SK-MEL-5 (cell line): ENCODE measurements at places on chromosomes 5 and 9.
A peak's percentile ranks its signal among the peaks of the same experiment; 100 is the strongest.

DNA sequence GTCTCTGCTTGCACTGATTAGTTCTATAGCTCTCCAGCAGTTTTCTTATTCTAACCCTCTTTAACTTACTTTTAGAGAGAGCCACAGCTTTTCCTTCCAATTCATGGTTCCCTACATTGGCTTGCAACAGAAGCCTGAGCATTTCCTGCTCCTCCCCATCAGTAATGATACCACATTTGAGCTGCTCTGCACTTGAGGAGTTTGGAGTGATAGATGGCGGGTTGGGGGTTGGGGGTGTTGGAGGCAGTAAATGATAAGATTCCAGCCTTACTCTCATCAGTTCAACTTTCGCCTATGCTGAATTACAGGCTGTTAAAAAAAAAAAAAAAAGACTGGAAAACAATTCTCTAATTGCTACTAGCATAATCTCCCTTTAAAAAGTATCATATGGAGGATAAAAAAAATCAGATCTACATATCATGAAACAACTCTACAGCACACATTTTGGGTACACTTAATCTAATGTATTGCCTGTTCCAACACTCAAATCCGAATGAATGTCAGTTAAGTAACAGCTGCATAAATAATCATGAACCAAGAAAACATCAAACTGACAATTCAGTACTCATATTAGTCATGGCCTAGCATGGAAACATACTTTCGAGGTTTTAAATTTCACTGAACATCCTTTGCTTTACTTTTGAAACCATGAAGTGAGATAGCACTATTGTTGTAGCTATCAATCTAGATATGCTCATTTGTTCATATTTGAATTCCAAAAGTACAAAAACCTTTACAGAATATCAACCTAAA lies 224.7 kb downstream of the NFIB start:
- DNase-seq: no peak

- no peak for DNase-seq
Measured at GRCh38 chr5:97547999-97548738, 365.1 kb upstream of the RIOK2 start.

DNA sequence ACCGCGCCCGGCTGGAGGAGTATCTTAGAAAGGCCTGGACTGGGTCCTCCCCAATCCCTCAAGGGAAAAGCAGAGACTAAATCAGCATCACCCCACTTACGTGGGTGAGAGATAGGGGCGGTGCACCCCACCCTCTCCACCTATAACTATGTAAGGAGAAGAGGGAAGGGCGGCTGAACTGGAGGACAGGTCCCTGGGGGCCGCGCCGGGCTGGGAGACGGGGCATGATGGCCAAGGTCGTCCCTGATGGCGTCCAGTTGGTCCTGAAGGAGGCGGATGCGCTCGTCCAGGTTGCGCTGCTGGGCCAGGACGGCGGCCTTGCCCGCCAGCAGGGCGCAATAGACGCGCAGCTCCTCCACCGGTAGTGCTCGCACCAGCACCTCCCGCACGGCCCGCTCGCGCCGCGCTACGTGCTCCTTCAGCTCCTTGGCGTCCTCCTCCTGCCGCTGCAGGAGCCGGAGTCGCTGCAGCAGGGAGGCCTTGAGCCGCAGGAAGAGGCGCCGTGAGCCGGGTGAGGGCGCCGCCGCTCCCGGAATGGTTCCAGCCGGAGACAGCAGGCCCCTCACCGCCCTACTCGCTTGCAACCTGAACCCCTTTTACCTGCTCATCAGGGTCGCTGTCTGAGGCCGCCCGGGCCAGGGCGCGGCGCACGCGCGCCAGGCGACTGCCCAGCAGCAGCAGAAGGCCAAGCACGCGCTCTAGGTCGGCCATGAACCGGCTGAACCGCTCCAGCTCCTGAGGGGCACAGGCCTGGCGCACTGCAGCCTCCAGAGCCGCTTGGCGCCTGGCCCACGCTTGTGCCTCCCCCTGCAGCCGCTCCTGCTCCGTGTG lies 7.6 kb downstream of the SHROOM1 start:
- DNase-seq: no peak

DNA sequence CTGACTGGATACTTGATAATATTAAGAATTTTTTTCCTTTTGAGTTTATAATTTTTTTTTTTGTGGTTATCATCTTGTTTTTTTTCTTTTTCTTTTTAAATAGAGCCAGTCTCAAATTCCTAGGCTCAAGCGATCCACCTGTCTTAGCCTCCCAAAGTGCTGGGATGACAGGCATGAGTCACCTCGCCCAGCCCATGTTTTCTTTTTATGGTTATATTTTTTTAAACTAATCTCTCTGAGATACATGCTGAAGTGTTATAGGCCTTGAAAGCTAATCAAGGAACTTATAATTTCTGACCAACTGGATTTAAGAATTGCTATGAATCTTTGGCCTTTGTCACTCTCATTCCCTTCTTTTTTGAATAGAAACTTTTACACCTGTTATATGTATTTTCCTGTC lies 6.8 kb upstream of the AMACR start:
- no peak for DNase-seq

GRCh38 chr5:140220032-140220697 lies 45.2 kb downstream of the CYSTM1 start:
- no peak for DNase-seq

GRCh38 chr9:134551176-134551575 lies 90.4 kb upstream of the COL5A1 start:
- DNase-seq: no peak

DNA sequence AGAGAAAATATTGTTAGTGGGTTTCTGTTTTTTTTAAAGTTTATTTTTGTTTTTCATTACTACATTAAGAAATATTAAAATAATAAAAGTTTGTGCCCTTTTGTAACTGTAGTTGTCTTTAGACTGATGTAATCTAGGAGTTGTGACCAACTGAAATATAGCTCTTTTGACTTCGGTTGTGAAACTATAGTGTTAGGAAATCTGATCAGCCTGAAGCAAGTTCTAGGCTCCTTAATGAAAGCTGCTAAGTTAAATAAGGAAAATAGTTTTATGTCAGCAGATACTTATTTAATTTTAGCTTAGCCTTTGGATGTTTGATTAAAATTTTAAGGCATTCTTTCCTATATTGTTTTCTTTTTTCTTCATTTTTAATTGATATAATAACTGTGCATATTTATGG lies 14.2 kb downstream of the AP3S1 start:
- no peak for DNase-seq

DNA sequence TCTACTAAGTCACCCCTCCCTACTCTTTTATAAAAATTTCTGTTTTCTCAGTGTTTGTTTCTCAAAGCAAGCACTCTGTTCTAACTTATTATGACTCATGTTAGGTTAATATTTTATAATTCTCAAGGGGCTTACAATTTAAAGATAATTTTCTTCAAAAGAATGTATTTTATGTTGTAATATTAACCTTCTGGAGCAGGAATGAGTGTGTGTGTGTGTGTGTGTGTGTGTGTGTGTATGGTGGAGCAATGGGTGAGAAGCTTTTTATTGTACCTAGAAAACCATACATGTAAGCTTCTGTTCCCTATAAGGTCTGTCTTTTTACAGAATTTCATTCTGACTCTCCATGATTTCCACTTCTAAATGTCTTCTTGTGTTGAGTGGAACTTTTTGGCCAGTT lies 63.0 kb downstream of the PBX3 start:
- DNase-seq: no peak

GRCh38 chr5:93279296-93279963 lies 301.6 kb downstream of the NR2F1-AS1 start:
- DNase-seq: no peak

GRCh38 chr5:108858959-108859358 lies 111.3 kb downstream of the FER start:
- no peak for DNase-seq

- no peak for DNase-seq
Measured at GRCh38 chr5:77697692-77698091, 59.2 kb upstream of the OTP start.

DNA sequence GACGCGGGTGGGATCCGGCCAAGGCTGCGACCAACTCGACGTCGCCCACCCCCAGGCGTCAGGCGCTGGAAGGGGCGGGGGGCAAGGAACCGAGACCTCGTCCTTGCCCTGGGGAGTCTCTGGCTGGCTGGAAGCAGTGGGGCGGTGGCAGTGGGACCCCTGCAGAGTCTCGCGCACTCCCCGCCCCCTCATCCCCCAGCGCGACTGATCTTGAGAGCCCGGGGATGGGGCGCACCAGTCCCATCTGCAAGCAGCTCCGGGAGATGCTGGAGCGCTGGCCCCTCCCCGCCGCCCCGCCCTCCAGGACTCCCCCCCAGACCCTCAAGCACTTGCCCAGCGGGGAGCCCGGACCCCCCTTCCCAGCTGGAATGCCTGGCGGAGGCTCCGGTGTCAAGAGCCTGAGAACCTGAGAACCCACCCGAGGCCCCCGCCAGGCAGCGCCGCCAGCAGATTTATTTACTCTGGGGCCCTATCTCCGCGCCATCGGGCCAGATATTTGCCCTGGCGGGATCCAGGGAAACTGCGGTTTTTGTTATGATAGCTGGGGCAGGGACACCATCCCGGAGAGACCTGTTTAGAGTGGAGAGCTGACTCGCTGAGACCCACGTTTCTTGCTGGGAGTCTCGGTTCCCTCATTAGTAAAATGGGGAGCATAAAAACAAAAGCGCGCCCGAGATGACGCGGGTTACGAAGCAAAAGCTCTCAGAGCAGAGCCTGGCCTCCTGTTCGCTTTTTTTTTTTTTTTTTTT lies 1.2 kb downstream of the PRRT1B start:
- DNase-seq: no peak

DNA sequence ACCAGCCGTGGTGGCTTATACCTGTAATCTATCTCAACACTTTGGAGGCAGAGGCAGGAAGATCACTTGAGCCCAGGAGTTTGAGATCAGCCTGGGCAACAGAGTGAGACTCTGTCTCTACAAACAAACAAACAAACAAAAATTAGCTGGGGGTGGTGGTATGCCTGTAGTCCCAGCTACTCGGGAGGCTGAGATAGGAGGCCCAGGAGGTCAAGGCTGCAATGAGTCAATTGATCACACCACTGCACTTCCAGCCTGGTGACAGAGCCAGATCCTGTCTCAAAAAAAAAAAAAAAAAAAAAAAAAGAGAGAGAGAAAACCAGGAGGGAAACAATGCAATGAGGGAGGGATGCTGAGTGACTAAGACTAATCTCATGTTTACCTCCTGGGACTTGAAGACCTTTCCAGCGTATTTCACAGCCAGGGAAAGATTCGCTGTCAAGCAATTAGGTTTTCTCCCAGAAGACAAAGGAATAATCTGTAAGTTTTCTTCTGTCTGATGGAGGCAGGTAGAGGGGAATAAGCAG lies 51.1 kb upstream of the MIER3 start:
- no peak for DNase-seq

DNA sequence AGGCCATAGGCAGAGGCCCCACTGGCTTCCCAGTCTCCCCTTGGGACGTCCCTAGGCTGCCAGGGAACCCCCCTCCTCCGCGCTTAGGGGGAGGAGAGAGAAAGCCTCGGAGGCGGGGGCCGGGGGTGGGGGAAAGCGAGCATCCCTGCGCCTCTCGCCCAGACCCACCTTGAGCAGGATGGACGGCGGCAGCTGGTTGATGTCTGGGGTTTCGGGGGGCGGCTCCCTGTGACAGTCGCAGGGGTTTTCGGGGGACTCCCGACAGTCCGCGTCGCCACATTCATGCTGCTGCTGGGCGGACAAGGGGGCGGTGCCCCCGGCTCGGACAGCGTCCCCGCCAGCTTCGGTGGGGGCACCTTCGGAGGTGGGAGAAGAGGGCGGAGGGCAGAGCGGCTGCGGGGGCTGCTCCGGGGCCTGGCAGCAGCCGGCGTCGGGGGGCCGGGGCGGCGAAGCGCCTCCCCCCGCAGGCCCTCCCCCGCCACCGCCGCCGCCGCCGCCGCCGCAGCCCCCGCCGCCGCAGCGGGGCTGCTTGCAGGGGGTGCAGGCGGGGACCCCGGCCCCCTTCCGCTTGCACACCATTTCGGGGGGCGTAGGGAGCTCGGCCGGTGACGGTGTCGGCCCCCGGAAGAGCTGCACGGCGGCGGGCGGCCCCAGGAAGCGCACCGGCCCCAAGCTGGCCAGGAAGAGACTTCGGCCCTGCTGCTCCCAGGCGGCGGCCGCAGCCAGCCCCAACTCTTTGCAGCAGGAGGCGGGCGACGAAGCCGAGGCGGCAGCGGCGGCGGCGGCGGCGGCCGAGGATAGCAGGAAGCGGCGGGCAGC lies 1.2 kb downstream of the FBXL17 start:
- DNase-seq: peak; percentile 47

GRCh38 chr9:120913647-120914264 lies 12.8 kb downstream of the TRAF1 start:
- DNase-seq: no peak

GRCh38 chr5:16493261-16493660 lies 27.7 kb upstream of the ZNF622 start:
- DNase-seq: peak; percentile 70

GRCh38 chr9:114065304-114065703 lies 12.8 kb downstream of the AMBP start:
- DNase-seq: no peak

DNA sequence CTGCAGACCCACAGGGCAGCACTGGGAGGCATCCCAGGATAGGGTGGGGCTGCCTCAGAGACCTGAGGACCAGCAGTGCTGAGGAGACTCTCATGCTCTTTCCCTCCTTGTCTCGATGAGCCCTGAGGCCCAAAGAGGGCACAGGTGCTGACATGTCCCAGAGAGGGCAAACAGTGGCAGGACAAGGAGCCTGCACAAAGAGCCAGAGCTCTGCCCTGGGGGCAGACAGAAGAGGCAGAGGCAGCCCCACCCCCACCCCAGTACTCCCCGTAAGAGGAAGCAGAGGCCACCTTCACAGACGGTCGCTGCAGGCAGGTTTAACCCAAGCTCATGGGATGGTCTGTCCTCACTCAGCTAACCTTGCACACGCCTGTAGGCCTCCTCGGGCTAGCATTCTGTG lies 29.4 kb upstream of the TTLL11 start:
- no peak for DNase-seq

DNA sequence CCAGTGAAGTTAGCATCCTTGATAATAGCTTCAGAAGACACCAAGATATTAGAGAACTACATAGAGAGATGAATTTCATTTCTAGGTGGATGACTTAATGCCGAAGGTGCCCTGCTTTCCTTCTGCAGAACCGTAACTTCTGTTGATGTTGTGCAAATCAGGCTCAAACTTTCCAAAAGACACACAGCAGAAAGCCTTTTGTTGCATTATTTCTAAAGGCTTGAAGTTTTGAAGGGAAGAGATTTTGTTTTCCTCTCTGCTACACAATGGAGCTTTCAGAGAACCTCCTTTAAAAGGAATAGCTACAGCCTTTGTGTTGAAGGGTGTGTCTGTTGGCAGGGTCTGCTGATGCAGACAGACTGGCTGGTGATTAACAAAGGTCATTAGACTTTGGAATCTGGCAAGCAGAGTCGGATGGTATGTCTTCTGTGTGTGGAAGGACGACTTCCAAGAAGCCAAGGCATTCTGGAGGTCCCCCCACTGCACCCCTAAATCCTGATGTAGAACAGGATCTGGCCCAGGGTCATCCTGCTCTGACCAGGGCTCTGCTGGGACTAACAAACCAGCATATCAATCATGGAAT lies 57.8 kb downstream of the ZNF462 start:
- DNase-seq: peak; percentile 91

GRCh38 chr5:174355208-174355612 lies 309.7 kb downstream of the NSG2 start:
- DNase-seq: no peak

GRCh38 chr5:154356020-154356655 lies 89.7 kb upstream of the SAP30L start:
- no peak for DNase-seq
